ENCODE measurements at places on chromosomes 2 and 18.
A peak's percentile ranks its signal among the peaks of the same experiment; 100 is the strongest.

DNA sequence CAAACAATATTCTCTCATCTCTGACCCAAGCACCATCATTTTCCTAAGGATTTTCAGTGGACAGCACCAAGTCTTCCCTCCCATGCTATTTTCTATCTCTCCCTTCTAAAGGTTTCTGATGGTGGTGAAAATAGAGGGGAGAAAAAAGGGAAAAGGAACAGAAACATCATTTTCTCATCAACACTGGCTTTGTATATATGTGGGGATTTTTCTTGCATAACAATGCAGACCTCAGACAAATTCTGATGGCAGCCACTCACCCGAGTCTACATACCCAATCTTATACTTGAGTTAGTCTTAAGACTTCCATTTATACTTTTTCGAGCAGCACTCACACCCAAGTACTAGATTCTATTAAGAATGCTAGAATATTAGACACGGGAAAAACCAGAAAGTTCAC lies 95.8 kb downstream of the TMEM163 start:
- no peak for DNase-seq

GRCh38 chr2:205915130-205915524 lies 170.8 kb downstream of the INO80D start:
- DNase-seq, result no peak

GRCh38 chr2:23526114-23526513 lies 141.1 kb downstream of the KLHL29 start:
- DNase-seq, result no peak

DNA sequence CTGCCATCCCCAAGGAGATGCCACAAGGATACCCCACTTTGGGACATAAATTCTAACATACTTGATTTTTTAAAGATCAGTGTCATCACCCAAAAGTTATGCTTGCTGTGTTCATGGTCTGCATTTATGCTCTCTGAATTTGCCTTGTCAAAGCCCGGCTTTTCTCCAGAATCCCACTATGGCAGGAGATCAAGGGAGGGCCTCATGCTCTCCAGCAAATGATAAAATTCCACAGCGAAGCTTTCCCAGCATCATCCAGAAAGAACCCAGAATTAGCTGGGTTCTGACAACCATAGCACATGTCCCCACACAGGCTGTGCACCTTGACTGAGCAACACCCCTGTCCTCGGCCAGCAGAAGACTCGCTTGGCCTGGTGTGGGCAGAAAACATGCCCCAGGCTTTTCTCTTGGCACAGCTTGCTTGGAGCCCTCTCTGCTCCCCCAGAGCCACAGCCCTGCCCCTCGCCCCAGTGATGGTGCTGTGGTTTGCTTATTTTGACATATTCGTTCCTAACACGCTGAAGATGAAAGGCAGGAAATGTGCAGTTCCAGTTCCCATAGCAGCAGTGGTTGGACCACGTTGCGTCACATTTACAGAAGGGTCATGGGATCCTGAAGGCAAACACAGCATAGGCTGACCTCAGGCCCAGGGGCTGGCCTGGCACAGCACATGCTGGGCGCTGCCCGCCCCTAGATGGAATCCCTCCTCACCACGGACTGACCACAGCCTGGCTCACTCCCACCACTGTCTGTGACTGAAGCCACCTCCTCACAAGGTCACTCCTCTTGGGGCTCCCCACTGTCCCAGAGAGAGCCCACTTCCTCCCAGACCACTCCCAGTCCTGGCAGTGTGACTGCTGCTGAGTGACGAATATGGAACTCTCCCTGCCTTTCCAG lies 14.1 kb upstream of the CHRNA1 start:
- DNase-seq, result peak; percentile 73

DNA sequence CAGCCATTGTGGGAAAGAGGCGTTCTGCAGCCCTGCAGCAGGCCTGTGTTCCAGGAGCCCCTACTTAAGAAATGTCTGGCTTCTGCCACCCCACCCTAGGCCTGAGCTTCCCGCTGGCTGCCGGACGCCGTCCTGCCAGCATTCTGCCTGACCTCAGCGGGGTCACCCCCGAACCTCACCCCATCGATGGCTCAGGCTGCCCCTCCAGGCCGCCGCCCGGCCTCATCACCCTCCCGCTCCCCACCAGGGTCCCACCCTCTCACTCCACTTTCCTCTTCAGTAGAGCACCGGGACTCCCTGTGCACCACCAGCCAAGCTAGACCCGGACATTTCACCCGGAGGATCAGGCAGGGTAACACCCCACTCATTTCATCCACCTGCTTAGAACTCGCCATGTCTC lies 73.6 kb upstream of the SALL3 start:
- DNase-seq, result no peak

DNA sequence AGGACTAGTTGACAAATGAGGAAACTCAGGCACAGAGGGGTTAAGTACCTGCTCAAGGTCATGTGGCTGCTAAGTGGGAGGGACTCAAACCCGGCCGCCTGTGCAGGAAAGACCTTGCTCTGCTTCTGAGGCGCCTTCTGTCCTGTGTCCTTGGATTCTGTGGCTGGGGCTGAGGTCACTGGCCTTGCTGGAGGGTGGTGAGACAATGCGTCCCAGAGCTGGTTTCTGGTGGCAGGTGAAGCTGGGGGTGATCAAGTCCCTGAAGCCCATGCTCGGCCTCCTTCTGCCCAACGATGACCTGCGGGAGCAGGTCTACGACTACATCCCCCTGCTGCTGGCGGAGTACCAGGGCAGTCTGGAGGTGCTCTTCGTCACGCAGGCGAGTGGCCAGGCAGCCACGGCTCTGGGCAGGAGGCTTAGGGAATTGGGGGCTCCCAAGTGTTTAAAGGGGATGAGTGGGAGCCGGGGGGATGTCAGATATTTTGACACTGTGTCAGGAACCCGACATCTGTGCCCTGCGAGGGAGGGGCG lies 16.1 kb downstream of the MROH2A start:
- no peak for DNase-seq

GRCh38 chr18:77161383-77161782 lies 28.8 kb upstream of the MBP start:
- DNase-seq, result no peak

- DNase-seq, result no peak
Measured at GRCh38 chr2:39325966-39326365, 82.2 kb upstream of the CDKL4 start.
